ENCODE measurements at places on chromosomes 5 and 9.
A peak's percentile ranks its signal among the peaks of the same experiment; 100 is the strongest.

DNA sequence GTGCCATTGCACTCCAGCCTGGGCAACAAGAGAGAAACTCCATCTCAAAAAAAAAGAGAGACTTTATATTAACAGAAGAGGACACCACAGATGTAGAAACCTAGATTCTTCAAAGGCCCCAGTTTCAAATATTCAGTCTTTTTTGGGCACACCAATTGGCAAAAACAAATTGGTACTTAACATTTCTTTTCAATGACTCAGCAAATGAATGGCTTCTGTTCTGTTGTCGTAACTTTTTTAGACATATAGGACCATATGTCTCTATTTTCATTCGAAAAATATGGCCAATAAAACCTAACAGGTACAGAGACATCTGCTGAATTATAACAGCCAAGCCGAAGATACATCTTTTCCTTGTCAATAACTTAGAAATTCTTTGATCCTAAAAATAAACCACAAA, 212.8 kb downstream of the EBF1 start:
- DNase-seq, result no peak

DNA sequence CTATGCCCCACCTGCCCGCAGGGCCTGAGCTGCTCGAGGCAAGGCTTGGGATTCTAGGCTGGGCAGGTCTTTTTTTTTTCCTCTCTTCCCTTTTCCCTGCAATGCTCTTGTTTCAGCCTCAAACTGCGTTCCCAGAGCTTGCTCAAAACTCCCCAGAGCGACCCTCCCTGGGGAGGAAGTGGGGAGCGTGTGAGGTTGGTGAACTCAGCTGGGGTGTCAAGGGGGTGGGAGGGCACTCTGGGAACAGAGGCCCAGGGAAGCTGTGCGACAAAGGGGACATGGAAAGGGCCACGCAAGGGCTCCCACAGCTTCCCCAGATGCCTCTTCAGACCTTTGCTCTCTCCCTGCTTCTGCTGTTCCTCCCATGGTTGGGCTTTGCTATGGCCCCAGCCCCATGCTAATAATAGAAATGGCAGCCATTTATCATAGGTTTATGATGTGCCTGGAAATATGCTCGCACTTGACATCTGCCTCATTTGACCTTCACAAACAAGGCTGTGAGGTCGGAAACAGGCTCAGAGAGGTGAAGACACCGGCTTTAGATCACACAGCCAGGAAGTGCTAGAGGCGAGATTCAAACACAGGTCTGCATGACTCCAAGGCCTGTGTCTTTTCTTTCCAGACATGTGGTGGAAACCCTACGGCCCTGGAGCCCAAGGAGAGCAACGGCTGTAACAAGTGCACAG, 40.9 kb upstream of the IL17B start:
- DNase-seq, result no peak

GRCh38 chr5:148268566-148268965, at the start of gene SPINK13:
Gene SPINK13 (plus strand): TSS chr5:148268794. CDS start chr5:148270073, 1,279 bp downstream.
- DNase-seq, result no peak

GRCh38 chr5:10588109-10588775, 24.4 kb downstream of the ANKRD33B start:
- DNase-seq, result no peak

GRCh38 chr9:97954550-97954989, 16.6 kb upstream of the HEMGN start:
- DNase-seq, result peak; percentile 43

- DNase-seq, result no peak
Observed at GRCh38 chr9:137147793-137148160, 8.8 kb downstream of the GRIN1 start.

DNA sequence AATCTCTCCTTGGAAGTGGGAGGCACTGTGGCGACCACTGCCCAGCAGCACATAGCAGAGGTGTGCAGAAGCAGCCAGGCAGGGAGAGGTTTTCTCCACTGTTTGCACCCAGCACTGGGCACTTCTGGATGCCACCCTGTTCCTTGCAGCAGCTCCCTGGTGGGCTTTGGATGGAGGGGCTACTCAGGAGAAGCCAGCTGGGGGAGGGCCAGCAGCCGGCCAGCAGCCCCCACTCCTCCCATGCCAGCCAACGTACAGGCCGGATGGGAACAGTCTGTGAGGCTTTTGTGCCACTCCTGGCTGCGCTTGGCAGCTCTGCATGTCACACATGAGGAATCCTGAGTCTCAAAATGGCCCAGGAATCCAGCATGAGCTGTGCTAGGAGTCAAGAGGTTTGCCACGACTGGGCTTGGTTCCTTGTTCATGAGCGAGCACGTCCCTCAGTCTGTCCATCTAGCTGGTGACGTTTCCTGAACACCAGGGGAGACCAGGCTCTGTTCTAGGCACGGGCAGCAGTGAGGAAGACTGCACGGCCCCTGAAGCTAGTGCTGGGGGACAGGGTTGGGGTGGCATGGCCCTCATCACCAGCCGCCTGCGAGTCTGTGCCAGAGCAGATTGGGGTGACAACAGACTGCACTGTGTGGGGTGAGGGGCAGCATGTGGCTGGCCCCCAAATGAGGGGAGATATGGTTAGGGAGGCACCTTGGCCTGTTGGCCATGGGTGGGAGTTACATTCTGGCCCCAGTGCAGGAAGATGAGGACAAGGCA, 10.1 kb downstream of the PHF2 start:
- no peak for DNase-seq

DNA sequence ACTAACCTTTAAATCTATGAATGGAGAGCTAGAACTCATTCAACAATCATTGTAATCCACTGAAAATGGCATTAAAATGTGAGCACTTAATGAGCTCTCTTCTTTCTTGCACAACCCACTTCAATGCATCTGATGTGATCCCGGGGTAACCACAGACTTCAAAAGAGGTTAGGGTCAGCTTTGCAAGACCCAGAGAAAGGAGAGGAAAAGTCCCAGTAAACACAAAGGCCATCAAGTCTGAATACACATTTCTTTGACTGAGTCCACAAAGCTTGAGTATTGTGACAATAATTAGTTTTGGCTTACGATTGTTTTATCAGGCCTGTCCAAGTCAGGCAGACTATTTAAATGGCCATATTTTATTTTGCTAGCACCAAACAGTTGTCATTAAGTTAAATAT, 148.8 kb upstream of the ZNF608 start:
- no peak for DNase-seq

DNA sequence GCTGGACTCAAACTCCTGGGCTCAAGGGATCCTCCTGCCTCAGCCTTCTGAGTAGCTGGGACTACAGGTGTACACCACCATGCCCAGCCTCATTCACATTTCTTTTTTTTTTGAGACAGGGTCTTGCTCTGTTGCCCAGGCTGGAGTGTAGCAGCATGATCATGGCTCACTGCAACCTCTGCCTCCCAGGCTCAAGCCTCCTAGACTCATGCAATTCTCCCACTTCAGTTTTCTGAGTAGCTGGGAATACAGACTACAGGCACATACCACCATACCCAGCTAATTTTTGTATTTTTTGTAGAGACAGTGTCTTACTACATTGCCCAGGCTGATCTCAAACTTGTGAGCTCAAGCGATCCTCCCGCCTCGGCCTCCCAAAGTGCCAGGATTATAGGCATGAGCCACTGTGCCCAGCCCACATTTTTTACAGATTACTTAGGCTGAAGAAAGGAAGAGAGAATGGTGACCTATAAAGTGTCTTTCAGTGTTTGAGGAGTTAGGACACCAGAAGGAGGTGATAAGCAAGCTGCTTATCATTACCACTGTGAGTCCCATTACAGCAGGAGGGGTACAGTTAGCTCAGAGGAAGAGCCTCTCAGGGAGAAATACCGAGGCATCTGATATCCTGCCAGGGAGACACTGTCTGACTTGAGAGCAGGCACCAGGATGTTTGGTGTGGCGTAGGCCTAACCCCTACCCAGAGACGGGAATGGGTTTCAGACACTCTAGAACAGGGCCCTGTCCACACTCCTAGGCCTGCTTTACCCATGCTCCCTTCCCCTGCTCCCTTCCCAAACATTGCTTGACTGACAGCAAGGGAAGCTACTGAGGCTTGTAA, 9.7 kb downstream of the FAXDC2 start:
- no peak for DNase-seq

GRCh38 chr5:109964136-109964535, 274.4 kb downstream of the MAN2A1 start:
- no peak for DNase-seq

- DNase-seq, result no peak
Observed at GRCh38 chr9:34335376-34335775, 6.0 kb downstream of the NUDT2 start.

GRCh38 chr5:131281133-131281867, 17.4 kb downstream of the CDC42SE2 start:
- DNase-seq, result no peak

DNA sequence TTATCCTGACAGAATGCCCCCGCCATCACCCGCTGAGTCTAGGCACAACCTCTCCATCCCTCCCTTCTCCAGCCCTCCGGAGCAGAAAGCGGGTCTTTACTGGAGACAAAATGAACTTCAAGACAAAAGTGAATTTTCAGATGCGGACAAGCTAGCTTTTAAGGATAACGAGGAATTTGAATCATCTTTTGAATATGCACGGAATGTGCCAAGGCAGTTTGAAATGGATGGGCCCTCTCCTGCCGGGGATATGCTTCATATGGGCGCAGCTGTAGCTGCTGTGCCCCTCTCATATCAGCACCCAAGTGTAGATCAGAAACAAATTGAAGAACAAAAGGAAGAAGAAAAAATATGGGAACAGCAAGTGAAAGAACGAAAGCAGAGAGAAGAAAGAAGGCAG, 37.5 kb downstream of the CPLANE1 start:
- no peak for DNase-seq

- no peak for DNase-seq
Observed at GRCh38 chr5:29587832-29588231, 1605.7 kb upstream of the CDH6 start.

- no peak for DNase-seq
Observed at GRCh38 chr9:84796404-84796803, 126.9 kb downstream of the NTRK2 start.

DNA sequence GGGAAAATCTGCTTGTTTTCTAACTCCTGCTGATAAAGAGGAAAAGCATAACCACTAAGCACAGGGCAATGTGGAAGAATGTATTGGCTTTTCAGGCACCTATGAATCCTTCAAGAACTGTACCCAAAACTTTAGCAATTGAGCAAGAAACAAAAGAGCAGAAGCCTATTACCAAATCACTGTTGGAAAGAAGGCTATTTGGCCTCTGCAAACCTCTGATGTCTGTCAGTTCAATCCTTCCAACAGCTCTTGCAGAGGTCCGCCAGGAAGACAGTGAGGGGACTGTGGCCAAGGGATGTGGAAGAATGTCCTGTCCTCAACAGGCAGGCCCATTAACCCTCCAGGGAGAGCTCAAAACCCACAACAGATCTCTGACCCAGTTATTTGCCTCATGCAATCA, 328.6 kb downstream of the ENC1 start:
- no peak for DNase-seq

DNA sequence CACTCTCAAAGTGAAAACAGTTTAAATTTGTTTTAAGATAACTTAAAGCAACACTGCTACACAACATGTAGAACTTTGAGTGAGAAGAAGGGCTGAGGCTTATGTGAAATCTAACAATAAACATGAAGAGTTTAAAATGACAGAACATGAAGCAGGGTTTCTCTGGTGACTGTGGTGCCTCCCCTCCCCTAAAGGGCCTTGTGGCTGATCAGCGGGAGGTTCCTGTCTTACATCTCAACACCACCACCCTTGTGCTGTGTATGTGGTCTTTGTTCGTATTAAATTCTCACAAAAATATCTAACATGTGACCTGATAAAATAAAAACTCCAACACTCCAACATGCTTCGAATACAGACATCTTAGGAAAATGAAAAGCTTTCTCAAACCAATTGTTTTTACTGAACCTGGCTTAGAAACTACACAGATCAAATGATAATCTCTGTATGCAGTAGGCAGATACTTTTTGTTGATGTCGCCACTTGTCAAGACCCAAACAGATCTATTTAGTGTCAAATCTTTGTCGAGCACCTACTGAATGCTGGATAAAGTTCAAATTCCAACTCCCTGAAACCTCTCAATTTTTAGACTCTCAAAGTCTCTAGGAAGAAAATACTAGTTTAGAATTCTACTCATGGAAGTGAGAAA, 9.9 kb upstream of the IQGAP2 start:
- peak; percentile 29 for DNase-seq
